ENCODE measurements at places on chromosomes 3 and 15.
A peak's percentile ranks its signal among the peaks of the same experiment; 100 is the strongest.

DNA sequence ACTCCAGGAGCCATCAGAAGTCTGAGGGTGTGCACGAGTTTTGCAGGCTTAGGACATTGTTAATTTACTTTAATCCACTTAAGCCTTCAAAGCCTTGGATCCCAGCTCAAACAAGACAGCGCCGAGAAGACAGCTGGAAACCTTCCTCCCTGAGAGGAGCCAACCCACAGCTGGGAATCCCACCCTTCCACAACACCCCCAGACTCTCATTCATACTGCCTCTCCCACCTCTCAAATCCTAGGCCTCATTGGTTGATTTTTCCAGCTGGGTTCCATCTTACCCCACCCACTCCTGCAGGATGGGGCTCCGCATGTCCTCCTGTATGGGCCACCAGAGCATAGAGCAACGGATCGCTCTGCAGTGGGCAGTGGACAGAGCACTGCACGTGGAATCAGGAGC lies 80.4 kb downstream of the SEMA5B start:
- DNase-seq: no peak

- DNase-seq: no peak
These were observed 224.4 kb downstream of the THRB start for GRCh38 chr3:24270204-24270691.

DNA sequence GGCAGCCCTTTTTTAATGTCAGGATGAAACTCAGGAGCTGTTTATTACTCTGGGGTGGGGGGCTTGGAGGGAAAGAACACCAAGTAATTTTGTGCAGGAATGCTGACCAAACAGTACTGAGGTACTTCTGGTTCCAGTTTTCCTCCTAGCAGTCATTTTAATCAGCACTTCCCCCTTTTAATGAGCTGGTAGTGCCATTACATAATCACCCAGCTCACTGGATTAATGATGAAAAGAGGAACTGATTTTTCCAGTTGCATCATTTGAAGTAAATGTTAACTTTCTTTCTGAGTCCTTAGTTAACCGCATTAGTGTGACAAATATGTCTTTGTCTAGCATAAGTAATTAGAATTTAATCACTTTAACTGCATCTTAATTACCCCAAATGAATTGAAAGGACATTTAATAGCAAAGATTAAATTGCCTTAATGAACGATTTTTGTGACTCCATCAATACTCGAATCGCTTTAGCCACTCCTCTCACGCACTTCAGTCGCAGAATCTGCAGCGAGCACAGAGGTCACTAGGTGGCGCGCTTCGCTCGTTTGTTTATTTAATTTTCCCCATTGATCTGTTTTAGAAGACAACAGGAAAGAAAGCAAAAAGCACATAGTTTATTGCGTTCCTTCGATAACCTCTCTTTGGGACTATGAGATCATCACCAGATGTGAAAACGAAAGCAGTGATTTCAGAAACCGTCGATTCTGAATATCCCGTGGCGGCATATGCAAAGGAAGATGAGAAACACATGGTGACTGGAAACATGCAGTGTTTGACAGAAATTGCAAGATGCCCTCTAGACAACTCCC lies 9.8 kb downstream of the ONECUT1 start:
- peak; percentile 39 for DNase-seq

GRCh38 chr3:106963442-106963841 lies 413.8 kb upstream of the CCDC54 start:
- no peak for DNase-seq

- no peak for DNase-seq
These were observed 3.6 kb downstream of the SIAH2 start for GRCh38 chr3:150759319-150759718.

- peak; percentile 0 for DNase-seq
These were observed 1.4 kb downstream of the ZNF609 start for GRCh38 chr15:64461721-64462162.

Data from activated T-helper 9 cell treated with anti-CD3 and anti-CD28 coated beads, Interleukin-2, amount 50 U/mL, for 16 hours (primary cell).